ENCODE measurements at places on chromosomes 1 and 21.
A peak's percentile ranks its signal among the peaks of the same experiment; 100 is the strongest.

GRCh38 chr1:5514527-5515183, 477.6 kb downstream of the NPHP4 start:
- peak; percentile 96 for DNase-seq

- DNase-seq = no peak
Measured at GRCh38 chr1:40047769-40048168, 7.2 kb downstream of the CAP1 start.

DNA sequence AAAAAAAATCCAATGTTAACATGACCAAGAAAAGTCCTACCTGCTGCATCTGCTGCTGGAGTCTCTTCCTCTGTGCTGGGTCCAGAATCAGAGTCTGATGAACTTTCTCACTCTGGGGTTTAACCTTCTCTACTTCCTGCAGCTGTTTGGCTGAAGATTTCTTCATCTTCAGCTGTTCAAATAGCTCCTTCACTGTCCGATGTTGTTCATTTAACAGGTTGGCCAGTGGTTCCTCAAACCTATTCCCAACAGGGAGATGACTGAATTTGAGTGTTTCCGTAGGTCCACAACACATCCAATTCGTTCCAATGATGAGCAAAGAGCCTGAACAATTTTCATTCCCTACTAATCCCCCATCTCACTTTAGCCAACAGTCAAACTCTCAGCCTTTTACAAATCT, 79.4 kb downstream of the GON4L start:
- DNase-seq = no peak

GRCh38 chr1:24966121-24966723, 36.1 kb upstream of the RUNX3 start:
- no peak for DNase-seq

- DNase-seq = peak; percentile 60
Measured at GRCh38 chr1:206030714-206031113, 7.0 kb upstream of the CTSE start.

DNA sequence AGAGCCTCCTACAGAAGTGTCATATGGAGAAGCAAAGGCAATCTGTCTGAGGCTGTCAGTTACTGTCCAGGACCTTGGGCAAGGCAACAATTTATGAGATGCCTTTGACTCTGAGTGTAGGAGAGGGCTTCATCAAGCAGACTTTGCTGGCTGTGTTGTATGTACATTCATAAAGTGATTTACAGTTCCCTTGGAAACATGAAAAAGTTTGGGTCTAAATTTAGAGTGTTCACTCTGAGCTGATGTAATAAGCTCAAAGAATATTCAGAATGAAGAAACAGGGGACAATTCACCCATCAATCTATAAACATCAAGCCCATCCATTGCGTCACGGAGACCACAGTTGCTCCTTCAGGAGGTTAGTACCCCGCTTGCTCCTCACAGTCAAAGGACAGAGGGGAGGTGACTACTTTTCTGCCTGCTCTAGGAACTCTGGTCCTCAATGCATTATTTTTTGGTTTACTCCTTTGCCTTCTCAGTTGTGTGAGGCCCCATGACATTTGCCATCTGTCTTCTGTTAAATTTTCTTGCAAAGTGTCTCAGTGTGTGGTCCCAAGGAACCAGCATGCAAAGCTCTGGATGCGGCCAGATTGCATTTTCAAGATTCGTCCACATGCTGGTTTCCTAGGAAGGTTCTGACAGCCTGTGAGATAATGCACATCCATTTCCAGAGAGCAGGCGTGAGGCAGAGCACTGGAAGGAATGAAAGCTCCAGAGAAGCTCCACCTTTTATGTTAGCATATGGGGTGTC, 241.1 kb upstream of the KIAA0040 start:
- no peak for DNase-seq

DNA sequence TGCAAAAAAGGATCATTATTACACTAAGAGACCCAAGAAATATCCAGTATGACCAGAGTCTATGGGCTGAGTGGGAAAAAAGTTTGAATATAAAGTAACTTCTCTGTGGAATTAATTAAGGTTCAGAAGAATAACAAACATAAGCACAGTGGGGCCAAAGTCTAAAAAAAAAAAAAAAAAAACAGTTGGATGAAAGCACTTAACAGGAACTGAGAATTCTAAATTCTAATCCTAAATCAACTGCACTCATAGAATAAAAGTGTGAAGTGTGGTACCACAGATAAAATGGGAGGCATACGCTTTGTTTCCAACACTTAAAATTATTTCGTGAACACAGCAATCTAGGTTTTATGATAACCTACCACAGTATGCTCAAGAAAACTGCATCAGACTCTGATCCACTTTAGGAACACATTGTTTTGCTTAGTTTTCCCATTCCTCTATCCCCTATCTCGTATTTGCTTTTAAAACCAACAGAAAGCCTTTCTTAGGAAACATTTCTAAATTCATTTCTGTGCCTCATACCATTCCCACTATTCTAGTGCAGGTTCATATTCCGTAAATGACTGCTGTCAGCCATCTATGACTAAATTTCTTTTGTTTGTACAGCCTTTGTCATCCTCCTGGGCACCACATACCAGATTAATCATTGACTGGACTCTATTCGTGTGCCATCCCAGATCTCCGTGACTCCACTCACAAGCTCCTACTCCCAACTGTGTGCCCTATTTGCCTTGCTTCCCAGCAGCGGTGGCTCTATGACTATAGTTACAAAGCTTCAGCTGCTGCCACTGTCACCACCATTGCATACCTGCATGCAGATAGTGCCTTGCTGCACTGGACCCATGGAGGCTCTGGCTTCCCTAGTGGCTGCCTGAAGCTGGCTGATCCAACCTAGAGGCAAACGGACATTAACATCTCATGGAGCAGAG, 24.9 kb downstream of the CHML start:
- DNase-seq = no peak

Data from posterior cingulate gyrus (tissue), 11 donors.